ENCODE measurements at places on chromosomes 6 and 20.
A peak's percentile ranks its signal among the peaks of the same experiment; 100 is the strongest.

GRCh38 chr20:37431786-37432185 is 85.8 kb downstream of the SRC start:
- no peak for DNase-seq

- no peak for DNase-seq
Observed at GRCh38 chr6:83889621-83890020, 30.1 kb downstream of the CYB5R4 start.

GRCh38 chr6:128570680-128571063 is 50.3 kb upstream of the PTPRK start:
- no peak for DNase-seq

DNA sequence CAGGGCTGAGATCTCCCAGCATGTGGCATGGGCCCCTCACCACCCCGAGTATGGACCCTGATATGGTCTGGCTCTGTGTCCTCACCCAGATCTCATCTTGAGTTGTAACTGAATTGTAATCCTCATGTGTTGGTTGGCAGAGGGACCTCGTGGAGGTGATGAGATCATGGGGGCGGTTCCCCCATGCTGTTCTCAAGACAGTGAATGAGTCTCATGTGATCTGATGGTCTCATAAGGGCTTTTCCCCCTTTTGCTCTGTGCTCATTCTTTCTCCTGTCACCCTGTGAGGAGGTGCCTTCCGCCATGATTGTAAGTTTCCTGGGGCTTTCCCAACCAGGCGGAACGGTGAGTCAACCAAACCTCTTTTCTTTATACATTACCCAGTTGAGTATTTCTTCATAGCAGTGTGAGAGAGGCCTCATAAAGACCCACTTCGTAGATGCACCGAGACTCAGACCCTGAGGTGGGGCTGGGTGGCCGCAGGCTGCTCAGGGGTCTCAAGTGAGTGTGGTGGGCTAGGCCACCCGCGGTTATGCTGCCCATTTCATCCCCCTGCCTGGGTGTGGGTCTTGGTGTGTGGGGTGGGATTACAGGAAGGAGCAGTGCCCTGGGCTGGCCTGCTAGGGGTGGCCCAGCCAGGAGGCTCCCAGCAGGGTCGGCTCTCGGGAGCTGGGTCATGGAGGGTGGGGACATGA is 26.2 kb upstream of the GATA5 start:
- DNase-seq: peak; percentile 39

DNA sequence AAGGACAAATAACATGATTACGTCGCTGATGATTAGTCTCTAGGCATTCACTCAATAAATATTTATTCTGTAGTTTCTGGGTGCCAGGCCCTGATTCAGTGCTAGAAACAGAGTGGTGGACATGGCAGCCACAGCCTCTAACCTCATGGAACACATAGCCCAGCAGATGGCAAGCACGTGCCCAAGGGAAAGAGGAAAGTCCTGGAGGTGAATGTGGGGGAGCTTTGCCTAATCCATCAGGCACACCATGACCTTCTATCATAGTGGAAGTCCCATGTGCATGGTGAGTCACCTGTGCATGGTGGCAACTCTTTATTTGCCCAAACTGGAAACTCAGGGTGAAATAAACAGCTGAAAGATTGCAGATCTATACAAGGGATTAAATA is 143.0 kb upstream of the TNFAIP3 start:
- no peak for DNase-seq

- DNase-seq: no peak
Observed at GRCh38 chr20:9294041-9294440, 220.3 kb upstream of the LAMP5 start.

DNA sequence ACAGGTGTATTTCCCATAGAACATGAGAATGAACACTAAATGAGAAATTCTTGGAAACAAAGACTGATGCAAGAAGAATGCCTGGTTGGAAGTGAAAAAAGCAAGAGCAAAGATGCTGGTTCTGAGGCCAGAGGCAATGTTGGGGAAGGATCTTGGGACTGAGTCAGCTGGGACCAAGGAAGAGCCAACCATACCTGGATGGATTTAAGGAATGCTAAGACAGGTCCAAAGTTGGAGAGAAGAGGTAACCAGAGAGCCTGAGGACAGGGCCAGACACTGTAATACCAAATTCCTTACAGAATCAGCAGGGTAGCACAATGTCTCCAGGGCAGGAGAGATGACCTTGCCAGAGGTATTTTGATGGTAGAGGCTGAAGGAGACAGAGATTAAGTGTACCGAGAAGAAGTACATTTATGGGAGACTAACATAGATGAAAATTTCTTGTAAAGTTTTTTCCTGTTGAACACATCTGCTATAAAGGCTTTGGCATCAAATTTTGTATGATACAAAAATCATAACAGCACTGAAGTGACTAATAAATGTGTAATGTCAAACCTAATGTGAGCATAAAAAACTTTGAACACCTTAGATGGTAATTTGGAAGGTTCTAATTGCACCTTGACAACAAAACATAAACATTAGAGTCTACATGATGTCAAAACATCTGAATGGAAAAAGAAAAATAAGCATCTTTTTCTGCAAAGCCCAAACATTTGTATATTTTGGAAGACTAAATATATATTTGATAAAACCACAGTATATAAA is 221.7 kb upstream of the MARCKS start:
- DNase-seq: no peak

- DNase-seq: no peak
Observed at GRCh38 chr6:161319231-161319630, 45.4 kb upstream of the AGPAT4 start.
